Ammon's horn (tissue), 1 donor: ENCODE measurements at places on chromosomes 6 and 20.

DNA sequence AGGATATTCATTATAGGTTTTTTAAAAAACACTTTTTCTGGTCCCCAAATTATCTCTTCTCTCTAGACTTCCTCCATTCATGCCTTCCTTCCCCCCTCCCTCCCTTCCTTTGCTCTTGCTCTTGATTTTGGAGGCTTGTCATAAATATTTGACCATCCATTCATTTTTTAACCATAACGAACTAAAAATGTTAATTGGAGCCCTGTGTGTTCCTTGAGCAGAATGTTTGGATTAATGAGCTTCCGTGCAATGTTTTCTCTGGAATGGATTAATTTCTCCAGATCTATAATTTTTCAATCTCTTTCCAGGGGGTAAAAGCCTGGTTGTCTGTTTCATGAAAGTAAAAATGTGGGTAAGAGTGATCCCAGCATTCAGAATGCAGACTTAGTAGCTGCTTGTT lies 155.5 kb downstream of the ESR1 start:
- DNase-seq, result no peak

DNA sequence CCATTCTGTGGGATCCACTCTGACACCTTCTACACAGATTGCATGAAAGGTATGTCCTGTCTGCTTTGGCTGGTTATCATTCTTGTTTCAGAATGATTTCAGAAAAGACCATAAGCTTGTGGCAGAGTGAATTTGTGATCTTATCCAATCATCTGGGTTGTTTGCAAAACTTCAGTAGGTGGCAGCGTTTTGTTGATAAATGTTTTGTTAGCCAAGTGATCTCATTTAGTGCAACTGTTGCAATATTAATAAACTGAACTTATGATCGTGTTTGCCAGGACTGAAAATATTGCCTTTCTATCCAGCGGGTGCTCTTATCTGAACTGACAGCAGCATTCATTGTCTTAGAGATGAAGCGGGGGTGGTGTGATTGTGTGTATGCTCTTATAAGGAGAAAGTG lies 613.2 kb upstream of the NOX3 start:
- peak; percentile 16 for DNase-seq

DNA sequence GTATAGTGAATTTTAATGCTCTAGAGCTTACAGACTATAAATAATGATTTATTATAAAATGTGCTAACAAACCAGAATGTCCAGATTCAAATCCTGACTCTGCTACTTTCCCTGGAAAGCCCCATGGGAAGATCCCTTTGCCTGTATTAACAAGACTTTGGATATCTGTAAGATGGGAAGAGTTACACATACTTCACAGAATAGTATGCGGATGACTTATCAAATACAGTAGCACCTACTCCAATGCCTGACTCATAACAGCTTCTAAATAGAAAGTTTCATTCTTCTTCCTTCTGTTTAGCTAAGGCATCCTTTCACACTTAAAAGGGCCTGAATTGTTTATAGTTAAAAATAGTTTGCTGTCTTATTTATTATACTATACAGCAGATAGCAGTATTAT lies 166.3 kb downstream of the KCNQ5 start:
- no peak for DNase-seq

DNA sequence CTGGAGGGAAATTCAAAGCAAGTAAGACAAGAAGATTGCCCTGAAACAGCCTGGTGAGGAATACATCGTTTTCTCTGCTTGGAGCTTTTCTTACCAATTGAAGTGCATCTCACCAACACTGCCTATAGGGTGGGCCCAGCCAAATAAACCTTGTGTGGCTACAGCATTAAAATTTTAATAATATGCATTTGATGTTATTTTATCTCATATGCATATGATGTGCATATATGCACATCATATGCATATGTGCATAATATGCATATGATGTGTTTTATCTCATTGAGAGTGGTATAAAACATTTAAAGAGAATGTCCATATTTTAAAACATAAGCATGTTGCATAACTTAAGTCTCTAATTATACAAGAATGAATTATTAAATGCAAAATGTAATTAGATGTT lies 328.6 kb upstream of the ARID1B start:
- no peak for DNase-seq

DNA sequence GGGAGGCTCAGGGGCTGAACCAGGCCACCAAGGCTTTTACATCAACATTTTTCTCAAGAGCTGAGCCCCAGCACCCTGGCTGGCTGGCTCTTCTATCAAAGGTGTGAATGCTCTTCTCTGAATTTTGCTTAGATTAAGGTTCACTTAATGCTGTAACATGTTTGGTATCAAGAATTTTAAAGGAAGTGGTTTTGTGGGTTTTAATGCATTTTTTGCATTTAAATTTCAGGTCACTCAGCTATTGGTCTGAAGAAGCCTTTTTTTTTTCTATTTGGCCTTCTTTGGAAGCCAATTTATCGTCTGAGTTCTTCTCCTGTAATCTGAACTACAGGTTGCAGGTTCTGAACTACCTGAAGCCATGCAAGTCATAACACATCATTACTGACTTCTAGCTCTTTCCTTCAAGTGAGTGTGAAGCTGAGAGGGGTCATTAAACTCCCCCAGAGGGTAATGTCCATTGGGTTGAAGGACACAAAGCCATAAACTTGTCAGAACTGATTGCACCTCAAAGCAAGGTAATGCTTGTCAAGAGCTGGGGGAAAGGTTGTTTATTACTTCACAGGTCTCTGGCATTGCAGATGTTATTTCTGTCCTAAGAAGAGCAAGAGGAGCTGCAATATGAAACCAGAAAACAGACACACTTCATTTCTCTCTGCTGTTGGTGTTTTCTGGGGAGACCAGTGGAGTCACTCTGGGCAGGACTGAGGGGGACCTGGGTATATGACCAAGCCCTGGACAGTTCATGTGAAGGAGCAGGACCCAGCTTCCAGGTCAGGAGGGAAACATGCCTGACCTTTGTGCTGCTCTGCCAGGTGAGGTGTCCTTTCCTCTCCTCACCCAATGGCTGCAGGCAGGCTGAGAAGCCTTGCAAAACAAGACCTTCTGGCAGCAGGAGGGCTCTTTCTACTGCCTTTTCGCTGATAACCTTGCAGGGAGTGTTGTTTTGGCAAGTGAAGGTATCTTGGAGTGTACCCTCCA lies 26.1 kb upstream of the NEDD9 start:
- DNase-seq, result no peak

GRCh38 chr20:8344106-8344505 lies 212.0 kb downstream of the PLCB1 start:
- peak; percentile 63 for DNase-seq

- no peak for DNase-seq
These were observed 6.5 kb downstream of the IP6K3 start for GRCh38 chr6:33740204-33740608.

GRCh38 chr6:159473475-159474263 lies 219.4 kb downstream of the SOD2 start:
- no peak for DNase-seq

DNA sequence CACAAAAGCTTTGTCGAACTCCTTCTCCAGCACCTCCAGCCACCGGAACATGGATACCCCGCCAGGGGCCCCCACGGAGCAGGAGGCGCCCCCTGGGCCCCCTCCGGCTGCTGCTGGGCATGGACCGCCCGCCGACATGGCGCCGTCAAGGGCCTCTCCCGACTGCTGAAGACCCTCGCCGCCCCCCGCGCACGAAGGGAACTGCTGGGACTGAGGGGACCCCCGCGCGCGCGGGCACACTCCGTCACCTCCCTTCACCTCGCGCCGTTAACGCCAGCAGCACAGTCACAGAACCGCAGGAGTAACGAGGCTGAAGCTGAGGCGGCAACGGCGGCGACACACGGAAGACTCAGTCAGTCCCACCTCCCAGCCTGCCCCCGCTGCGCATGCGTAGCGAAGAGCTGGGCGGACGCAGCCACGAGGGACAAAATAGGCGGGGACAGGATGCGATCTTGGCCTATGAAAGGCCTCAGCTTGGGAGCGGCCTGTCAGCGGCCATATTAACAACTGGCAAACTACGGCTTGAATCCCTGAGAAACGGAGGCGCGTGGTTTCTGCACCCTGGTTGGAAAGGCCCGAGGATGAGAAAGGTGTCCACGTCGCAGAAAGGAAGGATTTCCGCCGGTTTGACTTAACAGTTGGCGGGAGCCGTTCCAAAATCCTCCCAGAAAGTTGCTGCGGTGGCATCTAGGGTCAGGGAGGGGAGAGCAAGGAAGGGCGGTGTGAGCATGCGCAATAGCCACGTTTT lies at the start of gene GOPC:
Gene GOPC, minus strand, starts transcription at position 361 of the 748 bp plus-strand sequence. Its CDS starts 223 bp downstream, at position 138.
- peak; percentile 99 for DNase-seq

DNA sequence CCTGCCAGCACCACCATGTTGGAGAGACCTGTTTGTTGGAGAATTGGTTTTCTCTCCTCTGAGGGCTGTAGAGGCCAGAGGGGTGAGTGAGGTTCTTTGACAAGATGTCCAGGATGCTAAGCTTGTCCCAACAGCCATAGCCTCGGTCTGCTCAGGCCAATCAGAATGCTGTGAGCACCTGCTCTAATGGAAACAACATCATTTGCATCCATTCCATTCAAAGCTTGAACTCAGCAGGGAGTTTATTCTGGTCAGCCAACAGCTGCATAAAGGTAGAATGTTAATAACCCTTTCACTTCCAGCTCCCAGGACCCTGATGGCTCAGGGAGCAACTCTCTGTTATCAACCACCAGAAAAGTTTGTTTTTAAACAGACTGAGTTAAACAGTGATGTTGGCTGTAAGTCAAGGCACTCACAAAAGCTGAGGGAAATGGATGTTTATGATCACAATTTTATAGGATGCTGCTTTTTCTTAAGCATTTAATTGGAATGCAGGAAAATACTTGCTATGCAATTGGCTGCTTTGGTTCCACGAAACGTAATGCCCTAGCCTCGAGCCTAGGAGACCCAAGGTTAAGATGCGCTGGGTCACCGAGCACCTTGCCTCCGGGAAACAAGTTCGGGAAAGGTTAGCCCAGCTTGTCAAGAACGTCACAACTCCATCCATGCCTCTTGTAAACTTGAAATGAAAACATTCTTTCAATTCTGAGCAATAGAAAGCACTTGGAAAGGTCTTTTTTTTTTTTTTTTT lies 155.2 kb downstream of the NFATC2 start:
- no peak for DNase-seq

GRCh38 chr20:5504061-5504739 lies 187.4 kb upstream of the PROKR2 start:
- peak; percentile 78 for DNase-seq

DNA sequence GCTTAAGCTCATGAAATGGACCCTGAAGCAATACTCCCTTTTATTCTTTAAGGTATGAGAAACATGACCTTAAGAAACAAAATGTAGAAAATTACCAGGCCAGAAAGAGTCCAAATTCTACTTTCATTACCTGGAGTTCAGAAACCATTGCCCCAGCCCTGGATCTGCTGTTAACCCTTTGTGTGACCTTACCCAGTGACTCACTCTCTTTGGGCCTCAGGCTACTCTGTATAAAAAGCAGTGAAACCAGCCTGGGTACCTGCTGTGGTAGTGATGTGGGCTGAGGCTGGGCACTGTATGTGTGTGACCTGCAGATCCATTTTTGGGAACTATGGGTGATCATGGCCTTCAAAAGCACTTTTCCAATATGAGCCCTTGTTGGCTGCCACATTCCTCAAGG lies 47.2 kb downstream of the SLC9A8 start:
- DNase-seq, result no peak
